Upper lobe of right lung (tissue), 1 donor: ENCODE measurements at places on chromosomes 3 and 15. TPM values are rescaled to one million over a fixed set of nuclear protein-coding genes. Genes with fewer than 3 reads are reported as not detected.

TEX264 gene
- 51.0 TPM for total RNA-seq

CEP19 gene
- total RNA-seq: 1.6 TPM

PRSS50 gene
- 0.20 TPM for total RNA-seq

PPARG gene
- 80.7 TPM for total RNA-seq

SI gene
- total RNA-seq: not detected

C2CD4A gene
- 0.14 TPM for total RNA-seq

IRAK2 gene
- 5.2 TPM for total RNA-seq

AADACL2 gene
- total RNA-seq: not detected

DNA sequence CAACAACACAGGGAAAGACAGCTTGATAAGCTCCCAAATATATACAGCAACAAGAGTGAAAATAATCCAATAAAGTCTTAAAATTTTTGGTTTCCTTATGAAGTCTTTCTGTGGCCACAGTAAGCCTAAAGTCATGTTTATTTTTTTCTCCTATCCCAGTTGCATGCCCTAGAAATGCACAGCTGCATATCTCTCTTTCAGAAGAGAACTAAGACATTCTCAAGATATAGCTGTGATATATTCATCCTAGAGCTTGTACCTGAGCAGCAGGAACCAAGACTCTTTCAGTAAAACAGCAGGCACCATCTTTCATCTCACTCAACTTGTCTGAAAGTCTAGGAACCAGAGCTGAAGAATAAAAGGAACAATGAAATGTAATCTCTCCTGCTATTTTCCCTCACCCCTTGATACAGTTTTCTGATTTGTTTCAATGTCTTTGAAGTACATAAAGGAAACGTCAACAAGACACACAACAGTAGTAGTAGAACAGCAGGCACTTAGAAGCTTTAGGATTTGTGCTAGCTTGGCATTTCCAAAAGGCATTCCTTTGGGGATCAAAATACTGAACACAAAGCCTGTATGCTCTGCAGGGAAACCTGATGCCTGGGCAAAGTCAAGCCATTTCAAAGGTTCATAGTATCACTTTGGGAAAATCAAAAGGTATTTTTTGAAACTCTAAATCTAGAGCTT is 536.8 kb downstream of the PYDC2 start:
- H3K4me3 ChIP-seq: no peak overlapping the region
- no peaks in the 10 kb centered on the region for H3K27me3 ChIP-seq
- H3K4me1 ChIP-seq: no peaks in the 10 kb centered on the region
- H3K27ac ChIP-seq: no peak overlapping the region

DNA sequence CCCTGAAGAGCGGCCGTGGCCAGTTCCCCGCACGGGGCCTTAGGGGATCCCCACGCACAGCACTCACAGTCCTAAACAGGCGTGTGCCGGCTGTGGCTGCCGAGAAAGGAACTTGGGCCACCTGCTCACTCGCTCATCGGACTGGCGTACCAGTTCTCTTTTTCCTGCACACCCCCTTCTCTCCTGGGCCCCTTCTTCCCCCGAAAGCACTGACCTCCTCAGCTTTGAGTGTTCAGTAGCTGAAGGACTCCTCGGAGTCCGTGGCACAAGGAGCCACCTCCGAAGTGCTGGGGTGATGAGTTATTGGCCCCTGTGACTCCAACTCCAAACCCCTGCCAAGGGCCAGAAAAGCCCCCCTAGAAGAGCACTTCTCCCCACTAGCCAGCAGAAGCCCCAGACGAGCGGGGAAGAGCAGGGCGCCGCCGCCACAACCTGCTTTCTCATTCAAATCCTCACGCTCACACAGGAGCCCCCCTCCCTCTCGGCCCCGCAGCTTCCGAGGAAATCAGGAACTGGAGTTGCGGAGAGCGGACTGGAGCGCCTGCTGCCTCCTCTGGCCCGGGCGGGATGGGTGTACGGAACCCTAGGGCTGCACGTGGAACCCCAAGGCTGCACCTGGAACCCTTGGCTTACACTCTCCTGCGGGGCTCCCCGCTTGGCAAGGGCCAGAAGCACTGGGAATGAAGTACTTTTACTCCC is at the start of gene PLCH1:
Gene PLCH1, minus strand, starts transcription at position 446 of the 699 bp plus-strand sequence. CDS start 40,847 bp downstream, outside the sequence.
- peak within 1 kb of the TSS; percentile 71 for H3K27ac ChIP-seq
- DNase-seq: peak; percentile 88
- peaks cover 42% of the 10 kb centered on the region for H3K27me3 ChIP-seq

- H3K27ac ChIP-seq: no peak overlapping the region
- DNase-seq: no peak
- no peaks in the 10 kb centered on the region for H3K27me3 ChIP-seq
- no peaks in the 10 kb centered on the region for H3K36me3 ChIP-seq
Observed at GRCh38 chr15:67613708-67614107, 71.2 kb downstream of the MAP2K5 start.

- no peak overlapping the region for H3K27ac ChIP-seq
- DNase-seq: no peak
- H3K4me3 ChIP-seq: no peak overlapping the region
- H3K4me1 ChIP-seq: no peaks in the 10 kb centered on the region
- no peaks in the 10 kb centered on the region for H3K36me3 ChIP-seq
Observed at GRCh38 chr3:59527493-59527892, 477.7 kb upstream of the CFAP20DC start.

DNA sequence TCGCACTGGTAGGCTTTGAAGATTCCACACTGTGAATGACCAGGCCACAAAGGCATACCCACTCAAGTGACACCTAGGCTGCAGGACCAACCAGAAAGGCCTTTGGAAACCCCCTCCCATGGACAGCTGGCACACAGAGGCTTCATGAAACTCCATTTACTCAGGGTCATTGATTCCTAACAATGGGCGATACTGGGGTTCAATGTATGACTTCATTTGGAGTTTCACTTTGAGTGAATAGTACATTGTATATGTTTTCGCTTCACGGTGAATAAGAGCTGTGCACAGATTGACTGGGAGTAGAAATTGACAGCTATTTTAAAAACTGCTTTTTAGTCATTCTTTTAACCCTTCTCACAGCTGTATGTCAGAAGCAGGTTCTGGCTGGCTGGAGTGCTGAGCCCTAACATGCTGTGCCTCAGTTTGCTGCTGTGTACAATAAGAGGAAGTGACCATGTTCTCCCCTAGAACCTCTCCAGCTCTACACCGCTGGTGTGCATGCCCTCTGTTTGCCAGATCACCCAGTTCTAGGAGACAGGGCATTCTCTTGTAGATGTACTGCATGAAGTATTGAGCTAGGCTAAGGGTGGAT is 15.4 kb upstream of the CX3CR1 start:
- no peaks in the 10 kb centered on the region for H3K4me1 ChIP-seq
- H3K4me3 ChIP-seq: no peak overlapping the region
- no peak overlapping the region for H3K27ac ChIP-seq
- no peaks in the 10 kb centered on the region for H3K27me3 ChIP-seq

- H3K27ac ChIP-seq: no peak overlapping the region
- no peaks in the 10 kb centered on the region for H3K36me3 ChIP-seq
- DNase-seq: no peak
- H3K27me3 ChIP-seq: no peaks in the 10 kb centered on the region
- no peak overlapping the region for H3K4me3 ChIP-seq
- H3K4me1 ChIP-seq: no peaks in the 10 kb centered on the region
Observed at GRCh38 chr15:81779181-81779580, 266.6 kb downstream of the MEX3B start.

DNA sequence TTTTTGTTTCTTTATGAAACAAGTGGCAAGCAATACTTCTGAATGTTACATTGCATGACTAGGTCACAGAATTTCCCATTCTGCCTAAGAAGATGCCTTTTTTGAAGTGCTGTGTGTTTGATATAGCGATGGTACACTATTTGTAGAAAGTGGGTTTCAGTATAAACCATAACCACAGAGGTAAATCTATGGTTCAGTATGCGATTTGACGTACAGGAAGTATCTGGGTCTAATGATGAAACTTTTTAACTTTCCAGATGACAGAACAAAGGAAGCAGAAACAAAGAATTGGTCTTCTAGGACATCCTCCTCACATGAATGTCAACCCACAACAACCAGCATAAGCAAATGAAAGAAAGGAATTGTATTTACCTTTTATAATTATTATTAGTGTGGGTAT is 133.4 kb upstream of the BHLHE40 start:
- peaks cover 5% of the 10 kb centered on the region for H3K4me1 ChIP-seq
- H3K27me3 ChIP-seq: no peaks in the 10 kb centered on the region
- H3K4me3 ChIP-seq: no peak overlapping the region
- H3K27ac ChIP-seq: no peak overlapping the region
- no peaks in the 10 kb centered on the region for H3K36me3 ChIP-seq
- no peak for DNase-seq

DNA sequence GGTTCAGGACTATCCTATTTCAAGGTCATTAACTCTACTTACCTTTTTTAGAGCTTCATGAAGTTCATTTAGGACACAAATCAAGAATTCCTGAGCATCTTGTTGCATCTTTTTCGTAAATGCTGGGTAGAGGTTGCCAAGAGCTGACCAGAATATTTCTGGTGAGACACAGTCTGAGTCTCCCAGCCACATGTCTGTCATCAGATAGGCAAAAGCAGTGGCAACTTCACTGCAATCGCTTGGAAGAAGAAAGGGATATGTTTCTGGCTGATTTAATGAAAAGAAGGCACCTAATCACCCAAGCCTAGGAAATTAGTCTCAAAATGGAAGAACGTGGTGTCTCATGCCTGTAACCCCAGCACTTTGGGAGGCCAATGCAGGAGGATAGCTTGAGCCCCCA is 2.9 kb downstream of the USP50 start:
- H3K4me1 ChIP-seq: no peaks in the 10 kb centered on the region
- no peak overlapping the region for H3K27ac ChIP-seq
- DNase-seq: no peak
- H3K4me3 ChIP-seq: no peak overlapping the region
- H3K27me3 ChIP-seq: no peaks in the 10 kb centered on the region

DNA sequence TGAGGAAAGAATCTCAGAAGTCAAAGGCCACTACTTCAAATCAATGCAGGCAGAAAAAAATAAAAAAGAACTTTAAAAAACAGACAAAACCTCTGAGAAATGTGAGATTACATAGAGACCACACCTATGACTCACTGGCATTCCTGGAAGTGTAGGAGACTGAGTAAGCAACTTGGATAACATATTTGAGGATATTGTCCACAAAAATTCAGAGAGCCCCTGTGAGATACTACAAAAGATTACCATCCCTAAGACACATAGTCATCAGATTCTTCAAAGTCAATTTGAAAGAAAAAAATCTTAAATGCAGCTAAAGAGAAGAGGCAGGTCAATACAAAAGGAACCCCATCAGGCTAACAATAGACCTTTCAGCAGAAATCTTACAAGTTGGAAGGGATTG is 887.3 kb downstream of the NTRK3 start:
- no peaks in the 10 kb centered on the region for H3K27me3 ChIP-seq
- H3K36me3 ChIP-seq: no peaks in the 10 kb centered on the region
- H3K4me3 ChIP-seq: no peak overlapping the region
- H3K27ac ChIP-seq: no peak overlapping the region
- H3K4me1 ChIP-seq: no peaks in the 10 kb centered on the region

GRCh38 chr3:130960139-130960795 is 66.4 kb downstream of the ASTE1 start:
- peaks cover 62% of the 10 kb centered on the region for H3K36me3 ChIP-seq
- no peak for DNase-seq
- H3K27ac ChIP-seq: no peak overlapping the region
- no peaks in the 10 kb centered on the region for H3K27me3 ChIP-seq
- H3K4me3 ChIP-seq: no peak overlapping the region

- no peaks in the 10 kb centered on the region for H3K27me3 ChIP-seq
- H3K4me3 ChIP-seq: no peak overlapping the region
- H3K36me3 ChIP-seq: no peaks in the 10 kb centered on the region
- H3K4me1 ChIP-seq: peaks cover 5% of the 10 kb centered on the region
Observed at GRCh38 chr3:128863560-128863959, 15.9 kb upstream of the ACAD9 start.

GRCh38 chr3:119641416-119641815 is 19.0 kb downstream of the POPDC2 start:
- no peak for DNase-seq
- no peak overlapping the region for H3K27ac ChIP-seq
- H3K36me3 ChIP-seq: no peaks in the 10 kb centered on the region
- peaks cover 34% of the 10 kb centered on the region for H3K4me1 ChIP-seq

- no peak for DNase-seq
- H3K4me1 ChIP-seq: peaks cover 6% of the 10 kb centered on the region
- peak overlapping the region; percentile 72 for H3K4me3 ChIP-seq
- peaks cover 24% of the 10 kb centered on the region for H3K36me3 ChIP-seq
- no peaks in the 10 kb centered on the region for H3K27me3 ChIP-seq
Observed at GRCh38 chr3:3127432-3128010, 781 bp downstream of the TRNT1 start.

DNA sequence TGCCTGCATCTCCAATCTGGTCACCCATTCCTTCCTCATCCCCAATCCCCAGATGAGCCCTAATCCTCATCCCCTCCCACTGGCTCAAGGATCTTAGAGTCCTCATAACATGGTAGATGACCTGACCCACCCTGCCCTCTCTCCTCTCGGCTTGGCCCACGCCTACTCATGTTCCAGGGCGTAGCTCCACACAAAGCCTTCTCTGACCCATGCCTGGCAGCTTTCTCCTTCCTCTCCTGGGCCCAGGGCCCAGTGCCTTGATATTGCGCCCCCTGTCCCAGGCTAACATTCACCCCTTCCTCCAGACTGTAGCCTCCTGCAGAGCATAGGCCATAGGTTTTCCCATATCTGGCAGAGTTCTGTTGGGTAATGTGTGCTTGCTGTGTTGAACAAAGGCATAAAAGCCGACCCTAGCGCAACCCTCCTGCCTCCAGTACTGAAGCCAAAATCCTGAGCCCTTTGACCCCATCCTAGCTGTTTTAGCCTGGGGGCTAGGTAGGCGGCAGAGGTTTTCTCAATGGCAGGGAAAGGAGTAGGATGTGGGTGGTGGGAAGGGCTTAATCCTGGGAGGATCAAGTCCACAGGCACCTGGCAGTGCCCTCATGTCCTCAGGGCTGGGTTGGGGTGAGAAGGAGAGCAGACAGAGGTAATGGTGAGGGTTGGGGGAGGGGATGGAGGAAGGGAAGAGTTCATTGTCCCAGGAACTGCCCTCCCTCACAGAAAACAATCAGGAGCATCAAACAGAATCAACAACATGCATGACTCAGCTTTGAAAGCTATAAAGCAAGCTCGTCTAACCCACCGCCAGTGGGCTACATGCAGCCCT is 35.5 kb downstream of the MESD start:
- H3K27me3 ChIP-seq: no peaks in the 10 kb centered on the region
- no peaks in the 10 kb centered on the region for H3K4me1 ChIP-seq

- no peak overlapping the region for H3K27ac ChIP-seq
- no peaks in the 10 kb centered on the region for H3K4me1 ChIP-seq
- H3K27me3 ChIP-seq: no peaks in the 10 kb centered on the region
- DNase-seq: no peak
- H3K36me3 ChIP-seq: no peaks in the 10 kb centered on the region
Observed at GRCh38 chr3:49794431-49794830, 5.2 kb downstream of the CDHR4 start.

GRCh38 chr15:68372291-68372811 is 59.6 kb downstream of the ITGA11 start:
- no peak overlapping the region for H3K4me3 ChIP-seq
- no peak overlapping the region for H3K27ac ChIP-seq
- no peaks in the 10 kb centered on the region for H3K36me3 ChIP-seq
- no peaks in the 10 kb centered on the region for H3K27me3 ChIP-seq
- DNase-seq: no peak
- H3K4me1 ChIP-seq: no peaks in the 10 kb centered on the region
